ENCODE measurements at places on chromosomes 3 and 15.

- DNase-seq, result no peak
These were observed 22.2 kb upstream of the BCL6 start for GRCh38 chr3:187767266-187768012.

- DNase-seq, result no peak
These were observed 82.5 kb upstream of the PSMD6 start for GRCh38 chr3:64105816-64106215.

- DNase-seq, result no peak
These were observed 24.4 kb downstream of the LARS2 start for GRCh38 chr3:45412763-45413162.

GRCh38 chr3:102169915-102170479 is 264.8 kb upstream of the ZPLD1 start:
- DNase-seq, result no peak

- peak; percentile 50 for DNase-seq
These were observed 3.9 kb upstream of the TLE3 start for GRCh38 chr15:70101459-70102113.

GRCh38 chr15:48861813-48862431 is 16.0 kb upstream of the EID1 start:
- DNase-seq, result peak; percentile 50

- no peak for DNase-seq
These were observed 770.9 kb downstream of the TUSC7 start for GRCh38 chr3:117480525-117480924.

DNA sequence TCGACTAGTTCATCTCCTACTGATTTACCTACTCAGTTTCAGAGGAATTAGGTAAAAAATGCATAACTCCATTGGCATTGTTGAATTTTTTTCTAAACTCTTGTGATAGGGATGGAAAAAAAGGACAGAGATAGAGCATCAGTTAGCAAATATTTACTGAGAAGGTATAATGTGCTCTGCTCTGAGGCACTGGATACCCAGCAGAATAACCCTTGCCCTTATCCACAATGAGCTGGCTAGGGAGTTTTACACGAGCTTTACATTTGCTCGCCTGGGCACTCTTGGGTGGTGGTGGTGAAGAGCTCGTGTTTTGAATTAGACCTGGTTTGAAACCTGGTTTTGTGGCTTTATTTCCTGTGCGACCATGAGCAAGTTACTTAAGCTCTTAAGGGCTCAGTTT is 149.6 kb downstream of the RORA start:
- DNase-seq, result no peak

- no peak for DNase-seq
These were observed 14.4 kb downstream of the GK5 start for GRCh38 chr3:142211034-142211433.

- DNase-seq, result peak; percentile 86
These were observed 792.1 kb upstream of the LMCD1 start for GRCh38 chr3:7709376-7710082.

DNA sequence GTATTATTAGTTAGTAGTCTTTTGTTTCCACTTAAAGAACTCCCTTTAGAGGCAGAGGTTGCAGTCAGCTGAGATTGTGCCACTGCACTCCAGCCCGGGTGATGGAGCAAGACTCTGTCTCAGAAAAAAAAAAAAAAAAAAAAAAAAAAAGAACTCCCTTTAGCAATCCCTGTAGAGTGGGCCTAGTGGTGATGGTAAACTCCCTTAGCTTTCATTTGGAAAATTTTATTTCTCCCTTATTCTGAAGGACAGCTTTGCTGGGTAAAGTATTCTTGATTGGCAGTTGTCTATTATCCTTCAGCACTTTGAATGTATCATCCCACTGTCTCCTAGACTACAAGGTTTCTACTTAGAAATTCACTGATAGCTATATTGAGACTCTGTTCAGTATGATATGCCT is 46.0 kb downstream of the RPL39L start:
- DNase-seq, result no peak

DNA sequence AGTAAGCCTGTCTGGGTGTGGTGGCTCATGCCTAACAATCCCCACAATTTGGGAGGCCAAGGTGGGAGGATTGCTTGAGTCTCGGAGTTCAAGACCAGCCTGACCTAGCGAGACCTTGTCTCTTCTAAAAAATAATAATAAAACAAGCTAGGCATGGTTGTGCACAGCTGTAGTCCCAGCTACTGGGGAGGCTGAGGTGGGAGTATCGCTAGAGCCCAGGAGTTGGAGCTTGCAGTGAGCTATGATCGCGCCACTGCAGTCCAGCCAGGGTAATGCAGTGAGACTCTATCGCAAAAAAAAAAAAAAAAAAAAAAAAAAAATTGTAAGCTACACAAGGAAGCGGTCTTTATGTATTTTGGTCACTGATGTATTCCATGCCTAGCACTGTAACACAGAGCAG is 242.4 kb upstream of the WNT5A start:
- no peak for DNase-seq

GRCh38 chr15:101025896-101026631 is 106.9 kb downstream of the LRRK1 start:
- DNase-seq, result no peak

DNA sequence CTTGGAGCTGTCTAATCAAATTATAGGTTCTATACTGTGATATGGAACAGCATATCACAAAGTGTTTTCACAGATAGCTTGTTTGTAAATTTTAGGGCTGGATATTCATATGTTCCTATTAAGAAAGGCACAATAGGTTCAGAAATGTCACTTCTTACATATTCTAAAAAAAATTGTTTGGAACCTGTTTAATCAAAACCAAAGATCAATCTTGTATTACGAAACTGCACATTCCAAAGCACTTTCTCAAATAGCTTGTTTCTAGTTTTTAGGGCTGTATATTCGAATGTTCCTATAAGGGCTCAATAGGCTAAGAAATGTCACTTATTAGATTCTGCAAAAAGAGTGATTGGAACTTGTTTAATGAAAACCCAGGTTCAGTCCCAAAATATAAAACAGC is 67.4 kb upstream of the OSBPL11 start:
- DNase-seq, result no peak

GRCh38 chr15:62165104-62165792 is at the start of gene C2CD4B:
Gene C2CD4B, minus strand, starts transcription at chr15:62165285. Its CDS starts 301 bp downstream, at chr15:62164984.
- no peak for DNase-seq

GRCh38 chr3:173221010-173221409 is 80.0 kb upstream of the SPATA16 start:
- DNase-seq, result no peak

- DNase-seq, result peak; percentile 95
These were observed at the start of gene APPL1 for GRCh38 chr3:57227204-57227929. Gene APPL1, plus strand, starts transcription at chr3:57227729. Its CDS starts 155 bp downstream, at chr3:57227884.

DNA sequence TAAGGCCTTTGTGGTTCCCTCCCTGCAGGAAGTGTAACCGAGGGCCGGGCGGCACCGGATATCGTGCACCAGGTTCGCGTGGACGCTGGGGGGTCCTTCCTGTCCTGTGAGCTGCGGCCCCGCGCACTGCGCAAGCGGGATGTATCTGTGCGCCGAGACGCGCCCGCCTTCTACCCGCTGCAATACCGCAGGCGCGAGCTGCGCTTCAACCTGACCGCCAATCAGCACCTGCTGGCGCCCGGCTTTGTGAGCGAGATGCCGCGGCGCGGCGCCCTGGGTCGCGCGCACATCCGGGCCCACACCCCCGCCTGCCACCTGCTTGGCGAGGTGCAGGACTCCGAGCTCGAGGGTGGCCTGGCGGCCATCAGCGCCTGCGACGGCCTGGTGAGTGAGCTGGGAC is 35.9 kb downstream of the SAXO2 start:
- no peak for DNase-seq

GRCh38 chr3:176795891-176796290 is 401.4 kb downstream of the TBL1XR1 start:
- DNase-seq, result no peak
